ENCODE measurements at places on chromosomes 16 and 17.

- DNase-seq = peak; percentile 5
Measured at GRCh38 chr17:47239967-47240651, 13.5 kb upstream of the ITGB3 start.

DNA sequence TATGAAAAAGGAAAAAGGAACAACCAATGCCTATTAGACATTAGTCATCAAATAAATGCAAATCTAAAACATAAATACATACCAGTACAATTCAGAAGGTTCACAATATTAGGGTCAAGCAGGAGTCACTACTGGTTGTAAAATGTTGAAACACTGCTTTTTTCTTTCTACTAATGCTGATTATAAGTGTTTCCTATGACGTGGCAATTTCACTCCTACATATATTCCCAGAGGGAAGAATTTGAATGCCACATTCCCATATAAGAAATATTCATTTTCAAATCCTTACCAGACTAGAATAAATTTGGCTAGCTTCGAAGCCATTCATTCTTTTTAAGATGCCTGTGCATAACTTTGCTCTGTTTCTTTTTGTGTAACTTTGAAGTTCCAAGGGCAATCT, 2.6 kb upstream of the KRTAP9-2 start:
- no peak for DNase-seq

DNA sequence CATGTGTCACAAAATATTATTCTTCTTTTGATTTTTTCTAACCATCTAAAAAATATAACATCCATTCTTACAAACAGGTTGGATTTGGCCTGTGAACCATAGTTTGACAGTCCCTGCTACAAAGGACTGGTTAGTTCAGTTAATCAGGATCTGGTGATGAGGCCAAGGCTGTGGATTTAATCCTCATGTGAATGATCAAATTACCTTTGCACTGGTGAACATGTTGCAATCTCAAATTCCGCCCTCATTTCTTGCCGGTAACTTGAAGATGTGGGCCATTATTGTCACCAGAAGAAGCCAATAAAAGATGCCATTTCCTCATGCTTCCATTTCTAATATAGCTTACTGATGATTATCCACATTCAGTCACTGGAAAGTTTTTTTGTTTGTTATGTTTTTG, 35.3 kb upstream of the YPEL2 start:
- no peak for DNase-seq

DNA sequence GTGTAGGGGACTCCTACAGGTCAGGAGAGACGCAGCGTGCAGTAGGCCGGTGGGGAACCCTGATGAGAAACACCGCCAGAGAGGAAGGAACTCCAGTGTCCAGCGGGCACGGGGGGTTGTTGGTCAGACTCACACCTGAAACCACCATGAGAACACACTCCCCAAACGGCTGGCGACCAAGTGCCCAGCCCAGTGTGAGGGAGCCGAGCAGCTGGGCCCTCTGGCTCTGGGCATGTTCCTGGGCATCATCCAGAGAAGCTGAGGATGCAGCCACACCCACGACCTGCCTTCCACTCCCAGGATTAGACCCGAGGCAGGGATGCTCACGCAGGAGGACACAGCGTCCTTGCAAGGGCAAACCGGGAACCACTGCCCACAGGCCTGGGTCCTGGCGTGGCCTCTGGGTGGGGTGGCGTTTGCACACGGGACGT, 108.3 kb upstream of the ZNF750 start:
- DNase-seq = no peak

GRCh38 chr17:250487-251300, 69.2 kb upstream of the DOC2B start:
- DNase-seq = no peak

- DNase-seq = no peak
Measured at GRCh38 chr17:4807605-4808377, 839 bp downstream of the PLD2 start.

GRCh38 chr16:48622456-48623303, 12.7 kb upstream of the N4BP1 start:
- DNase-seq = no peak

- no peak for DNase-seq
Measured at GRCh38 chr17:4858068-4858881, 25.1 kb downstream of the MINK1 start.

DNA sequence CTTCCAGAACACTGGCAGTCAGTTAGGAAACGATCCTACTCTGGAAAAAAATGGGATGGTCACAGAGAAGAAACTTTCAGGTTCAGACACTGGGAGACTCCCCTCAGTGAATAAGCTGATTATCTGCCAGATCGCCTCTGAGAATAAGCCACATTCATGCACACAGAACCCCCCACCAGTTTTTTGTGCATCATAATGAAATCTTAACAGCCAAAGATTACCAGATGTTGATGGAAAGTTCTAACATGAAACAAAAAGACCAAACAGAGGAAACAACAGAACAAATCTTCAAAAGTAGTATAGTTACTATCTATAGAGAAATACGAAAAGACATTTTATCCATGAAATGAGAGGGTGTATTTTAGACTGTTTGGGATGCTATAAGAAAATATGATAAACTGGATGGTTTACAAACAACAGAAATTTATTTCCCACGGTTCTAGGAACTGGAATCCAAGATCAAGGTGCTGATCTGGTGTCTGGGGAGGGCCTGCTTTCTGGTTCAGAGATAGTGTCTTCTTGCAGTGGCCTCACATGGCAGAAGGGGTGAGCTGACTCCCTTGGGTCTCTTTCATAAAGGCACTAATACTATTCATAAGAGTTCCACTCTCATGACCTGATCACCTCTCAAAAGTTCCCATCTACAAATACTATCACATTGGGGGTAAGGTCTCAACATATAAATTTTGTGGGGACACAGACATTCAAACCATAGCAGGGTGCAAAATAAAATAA, 8.0 kb upstream of the AMZ2 start:
- DNase-seq = no peak

GRCh38 chr16:84826558-84826941, 6.8 kb downstream of the CRISPLD2 start:
- no peak for DNase-seq

DNA sequence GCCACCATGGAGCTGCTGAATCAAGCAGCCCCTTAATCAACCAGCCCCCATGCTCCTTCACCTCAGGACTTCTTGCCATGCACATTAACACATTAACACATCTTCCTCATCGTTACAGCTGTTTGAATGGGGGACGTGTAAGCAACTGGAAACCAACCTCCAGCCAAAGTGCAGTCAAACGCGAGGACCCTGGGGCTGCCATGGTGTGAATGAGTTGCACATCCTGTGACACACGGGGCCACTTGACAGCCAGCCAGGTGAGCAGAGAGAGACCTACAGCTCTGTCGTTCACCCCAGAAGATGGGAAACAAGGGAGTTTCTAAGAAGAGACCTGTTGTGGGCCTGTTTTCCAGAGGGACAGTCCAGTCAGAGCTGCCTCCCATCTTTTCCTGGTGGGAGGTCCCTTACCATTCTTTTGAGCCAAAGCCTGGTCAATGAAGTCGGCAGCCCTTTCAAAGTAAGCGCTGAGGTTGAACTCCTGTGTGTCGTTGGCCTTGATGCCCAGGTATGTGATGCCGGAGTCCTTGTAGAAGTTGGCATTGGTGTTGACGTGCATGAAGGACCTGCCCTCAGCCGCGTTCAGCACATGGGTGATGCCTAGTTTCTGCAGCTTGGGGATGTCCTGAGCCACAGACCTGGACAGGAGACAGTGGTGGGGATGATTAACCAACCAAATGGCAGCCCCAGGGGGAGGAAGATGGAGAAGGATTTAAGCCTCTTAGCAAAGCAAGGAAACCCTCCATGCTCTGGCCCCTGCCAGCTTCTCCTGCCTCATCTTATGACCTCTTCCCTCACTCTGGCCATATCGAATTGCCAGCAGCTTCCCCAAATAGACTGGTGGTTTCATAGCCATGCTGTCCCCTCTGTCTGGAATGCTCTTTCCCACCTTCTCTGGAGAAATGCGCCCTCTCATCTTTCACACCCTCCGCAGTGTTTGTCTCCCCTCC, 4.2 kb downstream of the DUSP3 start:
- DNase-seq = no peak

DNA sequence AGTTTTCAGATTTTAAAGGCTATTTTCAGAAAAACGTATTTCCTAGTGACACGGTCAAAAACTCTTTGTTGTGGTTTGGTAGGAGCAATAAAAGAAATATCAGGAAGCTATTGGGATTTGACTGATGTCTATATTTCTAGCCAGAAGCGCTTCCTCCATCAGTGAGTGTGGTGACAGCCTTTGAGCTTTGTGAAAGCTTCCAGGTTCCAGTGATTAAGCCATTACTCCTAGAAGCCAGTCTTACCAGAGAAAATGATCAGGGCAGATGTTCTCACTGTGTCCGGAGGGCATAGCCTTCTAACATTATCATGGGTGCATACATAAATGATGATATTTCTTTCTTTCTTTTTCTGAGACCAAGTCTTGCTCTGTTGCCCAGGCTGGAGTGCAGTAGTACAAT, 39.6 kb downstream of the MAP2K6 start:
- no peak for DNase-seq

DNA sequence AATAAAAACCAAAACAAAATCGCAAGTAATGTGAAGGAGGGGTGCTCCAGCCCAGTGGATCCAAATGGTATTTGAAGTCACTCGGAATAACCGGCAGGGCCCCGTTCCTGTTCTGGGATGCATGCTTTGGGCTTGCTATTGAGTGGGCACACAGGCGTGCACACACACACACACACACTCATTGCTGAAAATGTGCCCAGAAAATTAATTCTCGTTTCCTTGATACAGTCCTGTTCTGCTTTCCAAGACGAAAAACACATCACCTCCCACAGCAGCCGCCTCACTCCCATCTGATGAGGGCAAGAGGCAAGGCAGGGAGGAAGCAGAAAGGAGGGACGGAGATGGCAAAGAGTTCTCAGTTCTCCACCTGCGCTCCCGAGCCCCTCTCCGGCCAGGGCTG, 62.2 kb upstream of the SDK2 start:
- DNase-seq = no peak

DNA sequence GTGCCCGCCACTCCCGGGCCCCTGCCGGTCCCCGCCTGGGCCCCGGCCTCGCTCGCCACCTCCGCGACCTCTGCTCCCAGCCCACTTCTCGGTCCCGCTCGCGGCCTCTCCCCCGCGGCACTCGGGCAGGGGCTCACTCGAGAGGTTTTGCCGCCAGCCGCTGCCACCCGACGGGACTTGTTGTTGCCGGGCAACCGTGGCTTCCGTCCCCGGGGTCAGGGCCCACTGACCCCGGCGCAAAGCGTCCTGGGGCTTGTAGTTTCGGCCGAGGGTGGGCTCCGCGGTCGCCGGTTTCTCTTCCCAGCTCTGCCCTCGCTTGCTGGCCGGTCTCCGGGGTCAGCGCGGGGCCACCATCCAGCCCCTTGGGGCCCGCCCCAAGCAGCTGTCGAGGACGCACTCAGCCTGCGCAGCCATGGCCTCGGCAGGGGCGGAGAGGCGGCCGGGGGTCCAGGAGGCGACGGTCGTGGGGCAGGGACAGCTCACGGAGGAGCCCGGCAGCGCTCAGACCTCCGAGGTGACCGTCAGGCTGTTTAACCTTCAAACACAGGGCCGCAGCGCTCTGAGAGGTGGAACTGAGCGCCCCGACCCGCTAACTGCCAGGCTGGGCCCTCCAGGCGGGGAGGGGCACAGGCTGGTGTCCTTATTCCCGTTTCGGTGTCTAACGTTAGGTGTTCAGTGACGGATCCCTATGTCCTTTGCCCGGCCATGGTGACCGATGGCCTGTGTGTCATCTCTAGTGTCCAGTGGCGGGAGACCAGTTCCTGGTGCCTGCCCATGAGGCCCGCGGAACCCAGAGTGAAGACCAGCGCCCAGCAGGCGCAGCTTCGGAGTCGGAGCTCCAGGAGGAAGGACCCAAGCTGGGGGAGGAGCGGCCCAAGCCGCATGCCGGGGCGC, at the start of the genes C16orf86 and ENKD1:
Gene C16orf86, plus strand, starts transcription at position 256 of the 894 bp plus-strand sequence. Its CDS starts 157 bp downstream, at position 413.
Gene ENKD1, minus strand, starts transcription at position 192 of the 894 bp plus-strand sequence. CDS start 308 bp downstream, outside the sequence.
- DNase-seq = peak; percentile 81

GRCh38 chr17:79965806-79966205, 69.9 kb downstream of the TBC1D16 start:
- DNase-seq = no peak

- DNase-seq = no peak
Measured at GRCh38 chr17:73600103-73600871, 44.0 kb downstream of the SDK2 start.

GRCh38 chr16:56807011-56807675, 57.9 kb upstream of the SLC12A3 start:
- DNase-seq = no peak

DNA sequence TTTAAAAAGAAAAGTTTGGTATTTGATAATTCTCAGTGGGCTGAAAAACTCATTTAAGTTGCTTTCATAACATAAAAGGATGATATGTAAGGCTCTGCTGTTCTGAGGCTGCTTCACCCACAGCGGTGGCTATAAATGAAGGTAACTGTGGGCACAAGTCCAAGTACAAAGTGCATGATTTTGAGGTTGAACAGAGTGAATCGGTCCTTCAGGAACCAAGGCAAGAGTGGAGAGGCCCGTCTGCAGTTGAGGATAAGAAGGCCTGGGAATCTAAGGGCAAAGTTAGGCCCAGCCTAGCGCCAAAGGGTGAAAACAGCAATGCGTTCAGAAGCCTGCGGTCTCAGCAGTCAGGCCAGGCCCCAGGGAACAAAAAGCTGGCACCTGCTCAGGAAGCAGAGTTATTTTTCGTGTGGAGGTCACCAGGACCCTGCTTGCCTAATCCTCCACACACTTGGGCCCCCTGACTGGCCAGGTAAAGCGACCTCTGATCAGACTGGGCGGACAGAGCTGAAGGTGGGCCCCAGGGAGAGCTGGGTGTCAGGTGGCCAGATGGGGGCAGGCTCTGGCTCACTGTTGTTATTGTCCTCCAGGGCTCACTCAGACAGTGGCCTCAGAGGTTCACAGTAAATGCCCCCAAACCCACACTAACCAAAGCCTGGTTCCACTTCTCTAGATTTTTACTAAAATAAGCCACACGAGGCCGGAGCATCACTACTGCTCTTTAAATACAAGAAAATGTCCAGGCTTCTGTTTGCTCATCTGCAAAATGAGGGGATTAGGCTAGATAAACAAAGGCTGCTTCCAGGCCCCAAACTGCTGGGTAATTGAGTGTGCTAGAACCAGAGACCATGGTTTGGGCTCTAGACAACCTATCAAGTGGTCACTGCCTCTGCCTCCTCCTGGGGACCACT, 46.5 kb downstream of the TEX2 start:
- DNase-seq = peak; percentile 67

DNA sequence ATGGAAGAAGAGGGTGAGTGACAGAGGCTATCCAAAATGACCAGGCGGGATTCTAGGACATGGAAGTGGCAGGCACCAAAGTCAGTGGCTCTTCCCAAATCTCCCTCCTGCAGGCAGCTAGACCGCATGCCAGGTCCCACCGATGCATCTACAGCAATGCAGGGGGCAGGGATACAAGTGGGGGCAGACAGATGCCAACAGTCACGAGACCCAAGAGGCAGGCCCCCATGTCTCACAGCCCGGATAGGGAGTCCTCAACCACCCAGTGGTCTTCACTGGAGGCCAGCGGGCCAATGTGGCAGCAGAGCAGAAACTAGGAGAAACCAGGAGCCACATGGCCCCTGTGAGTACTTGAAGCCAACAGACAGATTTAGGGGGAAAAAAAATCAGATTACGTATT, 20.0 kb downstream of the NPLOC4 start:
- DNase-seq = no peak

- DNase-seq = no peak
Measured at GRCh38 chr17:66438101-66438500, 135.7 kb downstream of the PRKCA start.

- no peak for DNase-seq
Measured at GRCh38 chr16:11329891-11330290, 15.4 kb upstream of the RMI2 start.

Data from G401 (cell line).